ENCODE measurements at places on chromosomes 6 and 20.

- DNase-seq = no peak
Observed at GRCh38 chr20:42639140-42639539, 550.6 kb downstream of the PTPRT start.

GRCh38 chr6:43990275-43990626 is 137.0 kb downstream of the MRPL14 start:
- no peak for DNase-seq

GRCh38 chr6:167054987-167055386 is 55.8 kb downstream of the CEP43 start:
- no peak for DNase-seq

- DNase-seq = no peak
Observed at GRCh38 chr20:53190225-53190624, 218.1 kb downstream of the TSHZ2 start.

DNA sequence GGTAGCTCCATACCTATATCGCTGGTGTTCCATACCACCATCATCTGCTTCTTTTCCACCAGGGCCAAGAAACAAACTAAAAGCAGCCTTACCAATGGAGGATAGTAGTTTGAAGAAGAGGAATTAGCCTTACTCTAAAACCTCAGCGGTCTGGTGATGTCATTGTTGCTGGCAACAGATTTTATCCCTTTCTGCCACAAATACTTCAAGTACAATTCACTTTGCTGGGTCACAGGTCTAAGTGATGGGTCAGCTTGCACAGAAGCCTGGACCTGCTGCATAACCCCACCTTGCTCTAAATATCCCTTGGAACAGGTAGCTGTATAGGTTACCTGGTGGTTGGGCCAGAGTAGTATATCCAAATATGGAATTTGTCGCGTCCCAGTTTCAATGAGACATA is 53.2 kb upstream of the THEMIS start:
- DNase-seq = no peak

DNA sequence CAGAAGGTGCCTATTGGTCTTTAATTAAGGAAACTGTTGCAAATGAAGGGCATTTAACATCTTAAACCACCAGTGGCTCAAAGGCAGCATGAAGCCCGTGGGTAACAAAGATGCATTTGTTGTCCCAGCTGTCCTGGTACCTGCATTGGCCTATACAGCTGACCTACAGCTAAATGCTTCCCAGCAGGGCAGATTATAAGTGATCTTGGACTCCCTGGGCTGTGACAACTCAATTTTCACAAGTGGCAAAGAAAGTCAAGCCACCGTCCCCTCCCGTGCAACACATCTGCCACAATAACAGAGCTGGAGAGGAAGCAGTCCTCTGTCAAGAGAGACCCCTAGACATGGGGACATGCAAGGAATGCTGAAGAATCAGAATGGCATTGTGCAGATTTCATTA is 31.5 kb upstream of the EDN3 start:
- no peak for DNase-seq

- no peak for DNase-seq
Observed at GRCh38 chr6:69584913-69585729, 211.7 kb downstream of the LMBRD1 start.

- DNase-seq = no peak
Observed at GRCh38 chr6:26071135-26071534, 16.1 kb upstream of the HFE start.

DNA sequence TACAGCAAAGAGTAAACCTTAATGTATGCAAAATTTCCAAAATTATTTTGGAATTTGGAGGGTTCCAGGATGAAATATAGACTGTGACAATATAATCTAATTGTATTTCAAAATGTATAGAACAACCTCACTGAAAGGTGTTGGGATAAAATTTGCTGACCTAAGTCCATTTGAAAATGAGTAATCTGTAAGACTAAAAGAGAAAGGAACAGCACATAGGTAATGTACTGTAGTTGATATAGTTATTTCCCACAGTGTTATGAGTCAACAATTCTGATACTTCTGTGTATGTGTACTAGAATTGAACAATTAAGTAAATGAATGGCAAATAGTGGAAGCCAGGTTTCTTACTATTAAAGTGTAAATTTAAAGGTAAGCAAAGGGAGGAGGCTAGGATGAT is 23.8 kb upstream of the ELOVL4 start:
- DNase-seq = no peak

DNA sequence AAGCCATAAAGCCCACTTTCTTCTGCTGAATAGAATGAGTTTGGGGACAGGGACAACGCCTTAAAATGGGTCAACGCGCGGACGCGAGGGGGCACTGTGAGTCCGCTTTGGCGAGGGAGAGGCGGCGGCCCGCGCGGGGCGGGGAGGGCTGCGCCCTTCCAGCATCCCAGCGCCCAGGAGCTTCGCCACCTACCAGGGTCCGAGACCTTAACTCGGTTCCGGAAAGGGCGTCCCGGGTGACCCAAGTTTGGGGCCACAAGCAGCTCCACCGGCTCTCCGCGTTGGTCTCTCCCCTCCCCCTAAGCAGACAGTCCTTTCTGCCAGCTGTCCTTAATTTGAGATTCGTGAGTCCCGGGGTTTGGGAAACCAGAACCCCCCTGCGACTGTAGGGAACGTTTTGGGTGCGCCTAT is 1.8 kb upstream of the SAMD5 start:
- DNase-seq = no peak

- no peak for DNase-seq
Observed at GRCh38 chr6:63813566-63814120, 178.0 kb downstream of the PHF3 start.

DNA sequence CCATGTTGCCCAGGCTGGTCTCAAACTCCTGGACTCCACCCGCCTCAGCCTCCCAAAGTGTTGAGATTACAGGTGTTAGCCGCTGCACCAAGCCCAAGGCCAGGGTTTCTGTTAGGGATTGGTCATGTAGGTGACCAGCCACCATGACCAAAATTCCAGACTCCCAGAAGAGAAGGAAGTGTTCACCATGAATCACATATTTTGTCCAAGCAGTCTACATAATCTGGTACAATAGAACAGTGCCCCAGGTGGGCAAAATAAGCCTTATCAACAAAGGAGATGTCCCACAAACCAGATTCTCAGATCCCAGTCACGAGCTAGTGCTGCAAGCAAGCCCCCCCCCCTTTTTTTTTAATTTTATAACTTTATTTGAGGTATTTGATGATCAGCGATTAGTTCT is 20.0 kb downstream of the ZNF341 start:
- DNase-seq = no peak

DNA sequence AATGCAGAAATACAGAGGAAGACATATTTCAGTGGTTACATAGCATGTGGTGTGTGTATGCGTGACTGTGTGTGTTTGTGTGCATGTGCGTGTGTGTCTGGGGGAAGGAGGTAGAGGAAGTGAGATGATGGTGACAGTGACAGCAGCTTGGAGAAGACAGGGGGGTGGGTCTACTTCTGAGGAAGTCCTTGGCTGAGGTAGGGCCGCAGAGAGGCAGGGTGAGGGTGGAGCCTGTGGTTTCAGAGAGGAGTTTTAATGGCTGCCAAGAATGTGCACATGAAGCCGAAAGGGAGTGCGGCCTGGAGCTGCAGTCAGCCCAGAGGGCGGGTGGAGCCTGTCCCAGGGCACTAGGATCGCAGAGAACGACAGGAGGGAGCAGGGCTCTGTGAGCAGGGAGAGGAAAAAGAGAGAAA is 22.7 kb upstream of the RNF24 start:
- DNase-seq = peak; percentile 53

- no peak for DNase-seq
Observed at GRCh38 chr6:149364557-149364956, 35.5 kb upstream of the SUMO4 start.

DNA sequence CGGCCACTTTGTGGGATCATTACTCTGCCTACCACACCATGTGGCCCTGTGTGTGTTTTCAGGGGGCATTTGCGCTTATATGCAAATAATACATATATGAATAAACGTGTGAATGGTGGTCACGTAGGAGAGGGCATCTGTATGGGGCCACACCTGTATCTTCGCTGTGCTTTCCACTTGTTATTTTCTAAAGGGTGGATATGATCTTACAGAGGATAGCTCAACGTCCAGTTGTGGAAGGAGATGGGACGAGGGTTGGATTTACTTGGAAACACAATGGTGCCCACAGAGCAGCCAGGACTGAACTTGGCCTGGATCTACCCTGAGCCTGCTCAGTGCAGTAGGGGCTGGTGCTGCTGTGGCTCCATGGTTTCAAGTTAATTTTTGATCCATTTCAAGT is 93.3 kb downstream of the YTHDF1 start:
- no peak for DNase-seq

DNA sequence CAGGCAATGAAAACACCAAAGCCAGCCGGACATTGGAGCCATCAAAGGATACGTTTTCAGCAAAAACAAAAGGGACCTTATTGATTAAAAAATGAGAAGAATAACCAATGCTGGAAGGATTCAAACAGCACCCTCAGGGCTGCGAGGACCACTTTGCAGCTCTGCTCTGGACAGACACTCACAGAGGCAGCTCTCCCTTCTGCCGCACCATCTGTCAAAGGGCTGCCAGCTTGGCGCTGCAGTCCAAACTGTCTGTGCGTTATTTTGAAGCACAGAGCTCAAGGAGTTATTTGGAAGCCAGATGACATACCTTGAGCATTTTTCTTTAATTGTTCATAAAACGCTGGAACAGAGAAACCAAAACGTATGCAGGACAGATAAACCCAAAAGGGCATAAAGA is 85.2 kb downstream of the KIF16B start:
- no peak for DNase-seq

DNA sequence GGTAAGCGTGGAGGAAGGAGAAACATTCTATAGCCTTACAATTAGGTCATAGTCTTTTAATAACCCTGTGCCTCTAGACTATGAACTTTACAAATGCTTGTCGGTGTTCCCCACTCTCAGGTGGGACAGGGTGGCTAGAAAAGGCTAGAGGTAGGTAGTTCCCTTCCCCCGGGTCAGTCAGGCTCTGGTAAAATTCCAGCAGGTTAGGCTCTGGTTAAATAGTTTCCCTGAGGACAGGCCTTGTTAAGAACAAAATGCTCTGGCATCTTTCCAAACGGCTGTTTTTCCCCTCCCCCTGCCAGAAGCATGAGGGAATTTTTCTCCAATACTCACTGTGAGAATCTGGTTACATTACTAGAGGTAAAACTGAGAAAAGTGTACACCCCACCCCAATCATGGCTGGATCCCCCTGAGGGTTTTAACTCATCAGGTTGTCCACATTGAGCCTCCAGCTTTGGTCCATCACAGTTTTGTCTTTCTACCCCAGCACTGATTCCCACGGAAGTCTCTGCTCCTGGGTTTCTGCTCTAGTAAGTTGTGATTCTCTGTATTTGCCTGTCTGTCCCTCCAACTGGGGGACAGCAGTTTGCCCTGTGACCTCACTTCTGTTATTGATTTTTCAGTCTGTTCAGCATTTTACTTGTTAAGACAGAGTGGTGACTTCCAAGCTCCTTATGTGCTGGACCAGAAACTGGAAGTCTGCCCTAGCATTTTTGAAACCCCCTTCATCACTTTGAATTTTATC is 84.7 kb upstream of the ADGRF1 start:
- DNase-seq = no peak

DNA sequence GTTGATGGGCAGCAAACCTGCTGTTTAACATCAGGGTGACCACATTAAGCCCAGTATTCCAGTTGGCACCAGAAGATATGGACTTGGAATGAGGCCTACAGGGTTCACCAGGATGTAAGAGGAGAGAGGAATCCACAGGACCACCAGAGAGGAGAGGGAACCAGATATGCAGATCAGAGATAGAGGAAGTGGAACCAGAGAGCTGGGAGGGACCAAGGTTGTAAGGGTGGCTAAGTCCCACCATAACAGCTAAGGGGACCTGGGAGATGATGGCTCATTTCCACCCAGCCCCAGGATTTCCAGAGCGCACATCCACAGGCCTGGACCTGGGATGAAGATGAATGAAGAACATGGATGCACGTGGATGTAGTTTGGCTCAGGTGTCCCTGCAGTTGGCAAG is 11.1 kb downstream of the BTN2A1 start:
- no peak for DNase-seq

DNA sequence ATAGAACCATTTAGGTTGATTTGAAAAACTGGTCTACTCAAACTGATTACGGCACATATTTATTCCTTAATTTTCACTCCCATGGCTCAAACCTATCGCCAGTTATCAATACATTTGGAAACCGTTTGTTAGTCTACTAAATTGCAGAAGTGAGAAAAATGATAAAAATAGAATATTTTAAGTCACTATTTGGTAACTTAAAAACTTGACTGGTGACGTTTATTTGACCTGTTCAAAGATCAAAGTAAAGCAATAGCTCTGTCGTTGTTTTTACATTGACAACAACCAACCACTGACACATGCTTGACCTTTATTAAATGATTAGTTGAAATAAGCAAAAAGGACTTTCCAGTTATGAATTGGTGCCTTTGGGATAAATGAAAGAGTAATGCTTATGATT is 402.9 kb upstream of the MAP3K7 start:
- DNase-seq = no peak

GRCh38 chr6:6746970-6747338 is 158.4 kb downstream of the LY86 start:
- no peak for DNase-seq

- DNase-seq = no peak
Observed at GRCh38 chr6:161238081-161238480, 35.8 kb downstream of the AGPAT4 start.

DNA sequence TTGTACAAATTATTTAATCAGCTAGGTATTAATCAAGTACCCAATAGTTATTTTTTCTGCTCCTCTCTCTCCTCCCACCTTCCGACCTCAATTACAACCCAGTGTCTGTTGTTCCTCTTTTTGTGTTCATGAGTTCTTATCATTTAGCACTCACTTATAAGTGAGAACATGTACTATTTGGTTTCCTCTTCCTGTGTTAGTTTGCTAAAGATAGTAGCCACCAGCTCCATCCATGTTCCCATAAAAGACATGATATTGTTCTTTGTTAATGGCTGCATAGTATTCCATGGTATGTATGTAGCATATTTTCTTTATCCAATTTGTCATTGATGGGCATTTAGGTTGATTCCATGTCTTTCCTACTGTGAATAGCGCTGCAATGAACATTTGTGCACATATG is 652.8 kb upstream of the CITED2 start:
- no peak for DNase-seq

- DNase-seq = peak; percentile 9
Observed at GRCh38 chr20:2206957-2207769, 88.6 kb upstream of the TGM3 start.

DNA sequence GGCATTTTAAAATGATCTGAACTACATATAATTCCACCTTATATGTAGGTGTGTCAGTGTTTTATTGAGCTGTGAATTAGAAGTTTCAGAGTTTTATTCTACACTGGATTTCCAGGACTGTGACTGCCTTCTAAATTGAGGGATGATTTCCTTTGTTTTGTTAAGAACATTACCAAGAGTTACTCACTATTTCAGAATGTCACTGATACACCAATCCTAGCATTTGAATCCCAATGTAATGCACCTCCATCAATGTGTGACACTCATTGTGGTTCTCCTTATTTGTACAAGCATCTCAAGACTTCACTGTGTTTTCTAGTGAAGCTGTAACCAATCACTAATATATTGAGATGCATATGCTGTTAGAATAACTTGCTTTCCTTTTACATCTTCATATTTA is 86.8 kb downstream of the PLCB1 start:
- no peak for DNase-seq

Measured in stimulated activated CD4-positive, alpha-beta T cell treated with anti-CD3 and anti-CD28 coated beads, Interleukin-15, amount 100 ng/mL, for 1 hour (primary cell).